ENCODE measurements at places on chromosomes 12 and 14.

DNA sequence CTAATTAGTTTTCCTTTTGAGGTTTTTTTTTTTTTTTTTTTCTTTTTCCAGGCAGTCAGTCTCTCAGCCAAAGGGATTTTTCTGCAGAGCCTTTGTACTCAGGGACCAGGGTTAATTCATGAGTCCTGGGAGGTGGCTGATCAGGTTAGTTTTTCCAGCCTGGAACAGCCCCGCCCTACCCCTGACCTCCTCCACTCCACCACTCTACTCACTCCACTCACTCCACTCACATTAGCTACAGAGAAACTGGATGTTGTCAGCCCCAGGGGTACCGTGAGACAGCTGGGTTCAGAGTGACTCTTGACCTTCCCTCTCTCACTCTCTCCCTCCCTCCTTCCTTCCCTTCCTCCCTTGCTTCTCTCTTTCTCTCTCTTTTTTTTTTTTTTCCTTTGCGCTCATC, 161.0 kb downstream of the CRADD start:
- DNase-seq, result no peak

DNA sequence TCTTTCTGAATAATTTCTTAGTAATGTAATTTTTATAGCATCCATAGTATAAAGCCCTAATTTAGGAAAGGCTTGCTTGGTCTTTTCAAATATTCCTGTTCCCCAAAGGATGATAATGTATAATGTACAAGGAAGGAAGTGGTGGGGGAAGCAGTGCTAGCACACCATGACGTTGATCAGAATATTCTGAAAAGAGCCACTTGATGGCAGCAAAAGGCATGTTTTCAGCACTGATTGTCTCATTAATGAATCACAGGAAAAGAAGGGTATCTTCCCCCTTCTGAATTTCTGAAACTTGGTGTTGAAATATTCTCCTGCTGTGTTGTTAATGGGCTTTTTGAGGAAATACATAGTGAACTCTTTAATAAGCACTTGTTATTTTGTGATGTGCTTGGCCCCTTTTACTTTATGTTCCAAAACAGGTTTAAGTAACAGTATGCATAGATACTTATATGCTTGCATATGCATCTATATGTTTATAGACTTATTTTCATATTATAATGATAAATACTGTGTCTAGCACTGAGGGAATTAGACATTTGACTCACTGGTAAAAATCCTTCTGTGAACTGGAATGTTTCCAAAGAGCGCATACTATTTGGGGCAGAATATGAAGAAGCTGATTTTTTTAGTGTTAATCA, 122.0 kb downstream of the TMEM117 start:
- DNase-seq, result peak; percentile 32

DNA sequence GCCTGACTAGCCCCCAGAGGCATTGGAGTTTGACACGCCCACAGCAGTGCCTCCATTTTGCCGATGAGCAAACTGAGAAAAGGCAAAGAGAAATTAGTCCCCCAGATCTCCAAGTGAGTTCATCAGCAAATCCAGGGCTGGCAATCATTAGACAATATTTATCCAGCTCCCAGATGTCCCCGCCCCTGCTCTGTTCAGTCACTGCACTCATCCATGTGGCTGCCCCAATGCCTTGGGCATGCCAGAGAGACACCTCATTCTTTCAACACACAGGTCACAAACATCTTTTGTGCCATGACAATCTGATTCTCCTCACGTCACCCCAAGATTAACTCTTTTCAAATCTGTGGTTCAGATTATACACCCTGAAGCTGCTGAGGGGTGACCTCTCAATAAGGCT, 43.5 kb downstream of the DPF3 start:
- DNase-seq, result no peak

DNA sequence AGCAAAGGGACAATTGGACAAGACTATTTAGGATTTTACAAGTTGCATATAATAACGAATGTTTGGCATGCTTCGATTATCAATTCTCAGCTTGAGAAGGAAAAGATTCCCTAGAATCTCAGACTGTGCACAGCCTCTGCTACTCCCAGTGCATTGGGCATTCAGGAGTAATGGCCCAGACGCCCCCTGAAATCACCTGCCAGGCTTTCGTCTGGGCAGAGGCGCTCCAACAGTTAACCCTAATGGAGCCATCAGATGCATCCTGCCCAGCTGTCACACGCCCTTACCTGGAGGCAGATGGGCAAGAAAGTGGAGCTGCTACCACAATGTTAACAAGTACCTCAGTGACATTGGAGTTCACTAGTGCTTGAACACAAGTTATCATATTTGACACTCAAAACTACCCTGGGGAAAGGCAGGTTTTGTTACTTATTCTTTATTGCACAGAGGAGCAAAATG, 927 bp upstream of the LRP6 start:
- DNase-seq, result no peak

- no peak for DNase-seq
Observed at GRCh38 chr14:49494836-49495235, 91.3 kb downstream of the RPS29 start.

- no peak for DNase-seq
Observed at GRCh38 chr12:46674800-46675199, 151.0 kb downstream of the SLC38A4 start.

GRCh38 chr14:68159701-68160633, 340.4 kb downstream of the RAD51B start:
- no peak for DNase-seq

DNA sequence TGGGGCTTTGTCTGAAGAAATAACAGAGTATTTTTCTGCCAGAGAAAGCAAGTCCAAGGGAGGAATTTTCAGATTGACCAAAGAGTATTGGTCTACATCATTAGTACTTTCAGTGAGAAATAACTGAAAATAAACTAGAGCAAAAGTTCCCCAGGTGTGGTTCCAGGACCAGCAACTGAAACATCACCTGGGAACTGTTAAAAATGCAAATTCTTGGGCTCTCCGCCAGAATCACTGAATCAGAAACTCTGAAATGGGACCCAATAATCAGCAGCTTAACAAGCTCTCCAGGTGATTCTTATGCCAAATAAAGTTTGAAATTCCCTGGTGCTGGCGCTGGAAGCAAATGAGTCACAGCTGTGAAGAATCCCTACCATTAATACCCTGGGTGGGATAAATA, 52.1 kb downstream of the EIF2S3B start:
- no peak for DNase-seq

- no peak for DNase-seq
Observed at GRCh38 chr12:45697371-45697770, 32.1 kb upstream of the ARID2 start.

- no peak for DNase-seq
Observed at GRCh38 chr12:51186465-51187085, 13.6 kb upstream of the TFCP2 start.

- DNase-seq, result no peak
Observed at GRCh38 chr14:102629011-102629444, 36.6 kb downstream of the RCOR1 start.

- DNase-seq, result no peak
Observed at GRCh38 chr12:106492857-106493256, 89.9 kb upstream of the RFX4 start.

DNA sequence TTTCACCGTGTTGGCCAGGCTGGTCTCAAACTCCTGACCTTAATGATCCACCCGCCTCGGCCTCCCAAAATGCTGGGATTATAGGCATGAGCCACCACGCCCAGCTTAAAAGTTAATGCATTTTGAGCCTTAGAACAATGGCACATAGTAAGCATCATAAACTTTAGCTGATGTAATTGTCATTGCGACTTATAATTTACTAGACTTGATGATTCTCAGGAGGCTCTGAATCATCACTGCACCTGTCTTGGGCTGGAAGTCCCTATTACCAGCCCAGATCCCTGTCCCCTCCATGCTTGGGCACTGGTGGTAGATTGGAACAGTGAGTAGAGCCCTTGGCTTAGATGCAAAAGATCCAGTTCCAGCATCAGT, 26.1 kb downstream of the KMT5A start:
- DNase-seq, result no peak

GRCh38 chr12:5473076-5473782, 41.3 kb downstream of the NTF3 start:
- DNase-seq, result no peak

- DNase-seq, result no peak
Observed at GRCh38 chr12:71682466-71682865, 3.4 kb upstream of the TMEM19 start.

DNA sequence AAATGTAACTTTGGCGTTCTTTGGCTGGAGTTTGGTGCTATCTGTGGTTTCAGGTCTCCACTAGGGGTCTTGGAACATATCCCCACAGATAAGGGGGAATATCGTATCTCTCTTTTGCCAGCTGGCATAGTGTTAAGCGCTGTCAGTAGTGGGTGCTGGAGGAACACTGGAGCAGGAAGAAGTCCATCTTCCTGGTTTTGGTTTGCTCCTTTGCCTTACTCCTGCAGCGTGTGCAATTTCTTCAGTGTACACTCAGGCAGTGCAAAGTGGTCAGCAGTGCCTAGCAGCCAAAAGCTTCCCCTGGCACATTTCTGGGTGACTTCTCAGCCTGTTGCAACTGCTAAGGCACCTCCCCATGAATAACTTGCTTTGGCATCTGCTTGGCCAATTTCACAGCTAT, 11.7 kb upstream of the RIPK3 start:
- DNase-seq, result no peak

DNA sequence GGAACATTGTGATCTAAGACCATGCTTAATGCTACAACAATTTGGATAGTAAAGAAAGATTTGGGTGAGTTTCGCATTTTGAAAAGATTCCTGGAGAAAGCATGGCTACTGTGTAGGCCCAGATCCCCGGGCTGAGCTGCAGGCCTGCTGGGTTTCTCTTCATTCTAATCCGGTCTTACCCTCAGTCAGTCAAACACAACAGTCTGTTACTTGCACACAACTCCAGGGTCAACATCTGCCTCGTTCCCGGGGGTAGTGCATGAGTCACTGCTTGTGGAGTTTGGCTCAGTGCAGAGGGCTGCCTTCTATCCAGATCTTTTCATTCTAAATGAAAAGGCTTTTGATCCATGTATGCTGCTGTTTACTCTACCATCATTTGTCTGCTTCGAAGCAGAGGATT, 60.4 kb upstream of the SEL1L start:
- no peak for DNase-seq

GRCh38 chr12:40614923-40615322, 77.3 kb upstream of the CNTN1 start:
- DNase-seq, result no peak

DNA sequence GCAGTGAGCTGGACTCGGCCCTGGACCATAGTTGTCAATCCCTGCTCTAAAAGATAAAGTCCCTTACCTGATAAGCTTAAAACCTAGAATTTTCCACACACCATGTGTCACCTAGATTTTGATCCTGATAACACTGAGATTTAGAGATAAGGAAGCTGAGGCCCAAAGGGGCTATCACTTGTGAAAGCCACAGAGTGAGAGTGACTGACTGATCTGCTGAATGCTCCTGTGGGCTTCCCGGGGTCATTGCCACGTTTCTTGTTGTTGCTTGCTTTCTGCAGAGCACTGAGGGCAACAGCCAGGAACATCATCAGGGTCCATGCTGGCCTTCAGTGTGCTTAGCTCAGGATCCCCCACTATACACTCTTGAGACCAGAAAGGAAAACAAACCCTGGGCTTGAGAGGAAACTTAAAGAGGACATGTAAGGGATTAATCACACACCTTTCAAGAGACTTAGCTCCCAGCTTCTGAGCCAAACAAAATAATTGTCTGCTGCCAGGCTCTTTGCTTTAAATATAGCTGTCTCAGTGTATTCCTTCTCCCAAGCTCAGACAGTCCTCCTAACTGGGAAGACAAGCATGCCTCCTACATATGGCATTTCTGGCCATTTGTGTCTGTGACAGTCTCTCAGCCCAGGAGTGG, 82.6 kb upstream of the ARHGAP5 start:
- DNase-seq, result no peak

- DNase-seq, result no peak
Observed at GRCh38 chr12:31337952-31338351, 12.0 kb upstream of the SINHCAF start.

GRCh38 chr12:41510470-41510869, 322.4 kb downstream of the PDZRN4 start:
- no peak for DNase-seq

DNA sequence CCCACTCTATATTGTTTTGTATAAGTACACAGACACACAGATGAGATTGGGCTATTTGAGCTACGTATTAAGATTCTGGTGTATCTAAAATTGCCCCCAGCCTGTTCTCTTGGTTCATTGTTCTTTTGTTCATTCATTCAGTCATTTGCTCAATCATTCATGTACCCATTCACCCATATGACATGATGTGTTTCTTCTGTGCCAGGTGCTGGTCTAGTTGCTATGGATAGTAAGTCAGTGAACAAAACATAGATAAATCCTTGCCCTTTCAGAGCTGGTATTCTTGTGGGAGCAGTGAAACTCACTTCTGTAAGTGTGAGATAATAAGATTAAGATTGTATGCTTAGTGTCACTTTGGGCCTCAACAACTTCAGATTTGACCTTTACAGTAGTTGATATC, 191.3 kb downstream of the TMTC2 start:
- DNase-seq, result no peak

DNA sequence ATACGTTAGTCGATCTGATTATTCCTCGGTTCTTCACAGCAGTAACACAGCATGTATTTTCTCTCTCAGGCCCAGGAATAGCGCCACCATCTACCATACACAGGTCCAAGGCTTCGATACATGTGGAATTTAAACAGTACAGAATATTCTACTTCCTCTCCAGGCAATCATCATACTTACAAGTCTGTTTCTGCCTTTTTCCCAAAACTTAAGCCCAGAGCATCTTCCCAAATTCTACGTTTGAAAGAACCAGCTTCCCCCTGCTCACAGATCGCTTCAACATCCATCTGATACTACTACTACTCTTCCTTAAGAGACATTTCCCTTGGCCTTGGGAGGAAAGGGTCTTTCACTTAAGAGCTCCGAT, 626 bp downstream of the TXNDC16 start:
- peak; percentile 26 for DNase-seq

- DNase-seq, result no peak
Observed at GRCh38 chr14:95263527-95264231, 56.0 kb downstream of the CLMN start.

GRCh38 chr12:121189131-121189530, 20.8 kb upstream of the P2RX4 start:
- DNase-seq, result no peak

DNA sequence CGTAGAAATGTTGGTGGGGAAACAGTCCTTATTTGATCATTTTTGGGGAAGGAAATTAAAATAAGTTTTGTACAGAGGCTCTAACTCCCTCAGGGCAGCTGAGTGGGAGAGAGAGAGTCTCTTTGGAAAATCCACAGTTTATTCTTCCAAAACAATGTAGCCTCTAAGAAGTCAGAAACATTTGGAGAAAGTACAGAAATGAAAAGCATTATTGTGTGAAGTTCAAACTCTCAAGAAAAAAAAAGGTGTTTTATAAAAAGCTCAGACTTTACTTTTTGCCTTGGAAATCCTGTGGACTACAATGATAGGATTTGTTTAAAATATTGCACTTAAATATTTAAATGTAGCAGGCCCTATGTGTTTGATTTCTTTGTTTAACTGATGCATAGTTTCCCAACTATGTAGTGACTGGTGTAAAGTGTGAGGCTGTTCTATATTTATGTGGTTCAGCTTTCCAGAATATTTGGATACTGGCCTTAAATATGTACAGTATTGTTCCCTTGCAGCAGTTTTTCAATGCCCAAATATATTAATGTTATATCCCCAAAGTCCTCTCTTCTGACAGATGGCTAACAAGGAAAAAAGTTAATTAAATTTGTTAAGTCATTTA, 82.0 kb upstream of the OTOGL start:
- no peak for DNase-seq
